ENCODE measurements at places on chromosomes 4 and X. TPM values are rescaled to one million over a fixed set of nuclear protein-coding genes. Genes with fewer than 3 reads are reported as not detected.

DNA sequence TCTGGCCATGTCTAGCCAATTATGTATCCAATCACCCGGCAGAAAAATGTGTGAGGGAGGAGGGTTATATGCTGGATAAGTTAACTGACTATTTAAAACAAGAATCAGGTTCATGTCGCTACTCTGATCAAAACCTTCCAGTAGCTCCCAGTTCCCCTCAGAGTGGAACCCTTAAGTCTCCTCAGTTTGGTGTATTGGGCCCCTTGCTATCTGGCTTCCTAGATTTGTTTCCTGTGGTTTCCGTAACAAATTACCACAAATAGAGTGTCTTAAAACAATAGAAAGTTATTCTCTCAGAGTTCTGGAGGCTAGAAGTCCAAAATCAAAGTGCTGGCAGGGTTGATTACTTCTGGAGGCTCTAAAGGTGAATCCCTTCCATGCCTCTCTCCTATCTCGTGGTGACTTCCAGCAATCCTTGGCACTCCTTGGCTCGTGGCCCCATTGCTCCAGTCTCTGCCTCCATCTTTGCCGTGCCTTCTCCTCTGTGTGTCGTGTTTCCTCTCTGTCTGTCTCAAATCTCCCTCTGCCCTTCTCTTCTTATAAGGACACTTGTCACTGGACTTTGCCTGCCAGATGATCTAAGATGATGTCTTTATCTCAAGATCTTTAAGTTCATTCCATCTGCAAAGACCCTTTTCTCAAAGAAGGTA is 10.5 kb upstream of the ENPP6 start:
- H3K36me3 ChIP-seq: no peaks in the 10 kb centered on the region
- no peak overlapping the region for H3K4me3 ChIP-seq
- no peak overlapping the region for H3K27ac ChIP-seq
- H3K27me3 ChIP-seq: no peaks in the 10 kb centered on the region
- H3K4me1 ChIP-seq: no peaks in the 10 kb centered on the region

- no peak for DNase-seq
- H3K4me1 ChIP-seq: no peaks in the 10 kb centered on the region
- H3K27ac ChIP-seq: no peak overlapping the region
- no peak overlapping the region for H3K4me3 ChIP-seq
Observed at GRCh38 chrX:112056886-112057285, 25.7 kb downstream of the TRPC5 start.

- no peak overlapping the region for H3K27ac ChIP-seq
- no peak overlapping the region for H3K4me3 ChIP-seq
- no peaks in the 10 kb centered on the region for H3K27me3 ChIP-seq
Observed at GRCh38 chrX:18702362-18703195, 4.9 kb upstream of the PPEF1 start.

Gene BEND2
- polyA plus RNA-seq: 0.02 TPM

Data from ovary (tissue), 10 donors.